ENCODE measurements at places on chromosomes 1 and 21.

DNA sequence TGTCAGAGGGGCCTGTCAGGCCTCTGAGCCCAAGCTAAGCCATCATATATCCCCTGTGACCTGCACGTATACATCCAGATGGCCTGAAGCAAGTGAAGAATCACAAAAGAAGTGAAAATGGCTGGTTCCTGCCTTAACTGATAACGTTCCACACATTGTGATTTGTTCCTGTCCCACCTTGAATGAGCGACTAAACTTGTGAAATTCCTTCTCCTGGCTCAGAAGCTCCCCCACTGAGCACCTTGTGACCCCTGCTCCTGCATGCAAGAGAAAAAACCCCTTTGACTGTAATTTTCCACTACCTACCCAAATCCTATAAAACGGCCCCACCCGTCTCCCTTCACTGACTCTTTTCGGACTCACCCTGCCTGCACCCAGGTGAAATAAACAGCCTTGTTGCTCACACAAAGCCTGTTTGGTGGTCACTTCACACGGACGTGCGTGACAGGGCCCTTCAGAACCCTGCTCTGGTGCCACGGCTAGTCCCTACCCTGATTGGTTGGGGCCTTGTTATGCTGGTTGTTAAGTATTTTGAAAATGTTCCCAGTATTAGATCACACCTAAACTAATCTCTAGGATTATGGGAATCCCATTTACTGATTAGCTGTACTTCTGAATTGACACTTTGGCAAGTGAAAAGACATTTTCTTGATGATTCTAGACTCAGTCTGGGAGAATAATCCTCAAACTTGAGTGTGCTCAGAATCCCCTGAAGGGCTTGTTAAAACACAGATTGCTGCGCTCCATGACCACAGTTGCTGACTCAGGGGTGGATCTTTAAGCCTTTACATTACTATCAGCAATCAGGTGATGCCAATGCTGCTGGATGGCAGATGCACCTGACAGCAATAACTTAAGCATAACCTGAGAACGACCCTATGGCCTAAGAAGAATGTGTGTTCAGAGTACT, 28.8 kb upstream of the SPATA6 start:
- DNase-seq: no peak

GRCh38 chr1:7117399-7118281, 332.4 kb downstream of the CAMTA1 start:
- peak; percentile 84 for DNase-seq

DNA sequence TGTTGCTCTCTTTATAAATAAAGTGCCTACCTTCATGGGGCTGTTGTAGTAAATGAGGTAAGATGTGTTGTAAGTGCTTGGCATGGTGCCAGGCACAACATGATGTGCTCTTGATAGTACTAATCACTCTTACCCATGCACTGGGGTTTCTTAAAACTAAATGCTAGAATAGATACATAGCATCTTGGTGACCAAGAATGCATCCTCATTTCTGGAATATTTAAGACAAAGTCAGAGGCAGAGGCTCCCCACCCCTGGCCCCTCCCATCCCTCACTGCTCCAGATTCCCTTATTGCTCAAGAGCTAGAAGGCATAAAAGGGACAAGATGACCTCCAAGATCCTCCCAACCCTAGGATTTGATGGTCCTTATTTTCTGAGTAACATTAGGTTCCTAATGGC, 61.3 kb downstream of the GLUL start:
- no peak for DNase-seq

- no peak for DNase-seq
Observed at GRCh38 chr1:81562934-81563333, 237.8 kb upstream of the ADGRL2 start.

- DNase-seq: peak; percentile 74
Observed at GRCh38 chr1:8822373-8823294, 5.2 kb upstream of the RERE start.

DNA sequence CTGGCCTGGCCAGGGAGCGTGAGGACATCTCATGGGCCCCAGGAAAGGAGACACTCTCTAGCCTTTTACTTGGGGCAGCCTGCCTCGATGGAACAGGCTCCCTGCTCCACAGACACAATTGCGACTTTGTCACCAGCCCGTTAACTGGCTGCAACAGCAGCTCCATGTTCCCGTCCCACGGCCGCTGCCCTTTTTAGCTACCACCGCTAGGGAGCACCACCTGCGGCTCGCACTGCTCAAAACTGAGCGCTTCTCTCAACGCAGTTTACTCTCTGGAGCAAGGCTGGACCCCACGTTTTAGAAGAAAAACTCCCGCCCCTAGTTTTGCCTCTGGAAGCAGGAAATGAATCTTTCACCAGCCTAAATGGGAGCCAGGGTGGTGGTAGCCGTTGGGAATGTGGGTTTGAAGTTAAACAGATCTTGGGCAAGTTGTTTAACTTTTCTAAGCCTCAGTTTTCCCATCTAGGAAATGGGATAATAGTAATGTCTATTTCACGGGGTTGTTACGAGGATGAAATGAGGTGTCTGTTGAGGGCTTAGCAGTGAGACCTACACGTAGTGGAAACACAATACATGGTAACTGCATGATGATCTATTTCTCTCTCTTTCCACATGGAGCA, 3.5 kb upstream of the LRRC38 start:
- DNase-seq: no peak

- no peak for DNase-seq
Observed at GRCh38 chr1:245988393-245989078, 518.5 kb downstream of the SMYD3 start.

DNA sequence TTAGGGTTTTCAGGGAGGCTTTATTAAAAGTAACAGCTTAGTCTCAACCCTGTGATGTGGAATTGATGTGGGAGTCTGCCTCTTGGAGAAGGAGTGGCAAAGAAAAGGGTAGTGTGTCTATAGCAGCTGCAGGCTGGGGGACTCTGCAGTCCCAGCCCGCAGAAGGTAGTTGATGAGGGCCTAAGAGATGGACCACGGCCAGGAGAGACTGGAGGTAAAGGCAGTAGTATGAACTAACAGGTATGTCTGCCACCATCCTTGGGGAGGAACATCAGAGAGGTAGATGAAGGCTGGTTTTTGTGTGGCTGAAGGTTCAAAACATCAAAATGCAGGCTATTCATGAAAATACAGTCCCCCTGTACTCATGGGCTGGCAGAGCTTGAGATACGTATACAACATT, 112.1 kb downstream of the KCTD3 start:
- no peak for DNase-seq

DNA sequence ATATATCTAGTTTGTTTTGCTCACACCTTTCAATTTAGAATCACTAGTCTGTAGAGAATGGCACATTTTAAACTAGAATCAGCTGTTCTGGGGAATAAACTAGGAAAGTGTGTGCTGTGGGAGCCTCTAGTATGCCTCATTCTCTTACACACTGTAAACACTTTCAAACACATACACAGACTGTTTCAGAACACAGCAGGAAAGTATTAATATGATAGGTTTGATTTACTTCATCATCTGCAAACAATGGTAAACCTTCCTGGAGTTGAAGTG, 67.1 kb upstream of the ABCG1 start:
- no peak for DNase-seq

GRCh38 chr1:198671136-198671535, 32.3 kb downstream of the PTPRC start:
- DNase-seq: no peak

GRCh38 chr21:44872649-44873355, 688 bp downstream of the PTTG1IP start:
- DNase-seq: no peak

DNA sequence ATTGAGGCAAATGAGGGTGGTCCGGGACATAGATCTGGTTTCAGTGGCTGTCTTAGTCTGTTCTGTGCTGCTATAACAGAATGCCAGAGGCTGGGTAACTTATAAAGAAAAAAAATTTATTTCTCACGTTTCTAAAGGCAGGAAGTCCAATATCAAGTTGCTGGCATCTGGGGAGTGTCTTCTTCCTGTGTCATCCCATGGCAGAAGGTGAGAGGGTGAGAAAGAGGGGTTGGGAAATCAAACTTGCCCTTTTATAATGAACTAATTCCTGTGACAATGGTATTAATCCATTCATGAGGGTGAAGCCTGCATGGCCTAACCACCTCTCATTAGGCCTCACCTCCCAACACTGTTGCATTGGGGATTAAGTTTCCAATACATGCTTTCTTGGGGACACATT, 3.7 kb upstream of the FGGY start:
- DNase-seq: no peak

GRCh38 chr1:103087256-103087655, 21.1 kb downstream of the COL11A1 start:
- no peak for DNase-seq

- peak; percentile 57 for DNase-seq
Observed at GRCh38 chr1:57796616-57797015, 372.8 kb upstream of the DAB1 start.

- no peak for DNase-seq
Observed at GRCh38 chr1:191984856-191985255, 173.4 kb upstream of the RGS18 start.

DNA sequence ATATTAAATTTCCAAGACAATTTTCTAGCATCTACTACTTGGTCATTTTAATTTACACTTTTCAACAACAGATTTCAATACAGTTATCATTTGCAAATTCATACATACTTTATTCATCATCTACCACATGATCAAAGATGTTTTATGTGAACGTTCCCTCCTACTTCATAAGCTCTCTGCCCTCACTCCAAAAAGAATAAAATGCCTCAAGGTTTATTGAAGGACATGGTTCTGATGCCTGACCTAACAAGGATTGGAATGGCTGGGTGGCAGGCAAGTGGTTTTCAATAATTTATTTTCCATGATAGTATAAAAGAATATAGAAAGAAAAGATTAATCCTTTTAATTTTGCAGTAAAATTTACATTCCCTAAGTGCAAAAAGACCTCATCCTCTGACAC, 5.4 kb downstream of the CDKN2C start:
- DNase-seq: no peak

DNA sequence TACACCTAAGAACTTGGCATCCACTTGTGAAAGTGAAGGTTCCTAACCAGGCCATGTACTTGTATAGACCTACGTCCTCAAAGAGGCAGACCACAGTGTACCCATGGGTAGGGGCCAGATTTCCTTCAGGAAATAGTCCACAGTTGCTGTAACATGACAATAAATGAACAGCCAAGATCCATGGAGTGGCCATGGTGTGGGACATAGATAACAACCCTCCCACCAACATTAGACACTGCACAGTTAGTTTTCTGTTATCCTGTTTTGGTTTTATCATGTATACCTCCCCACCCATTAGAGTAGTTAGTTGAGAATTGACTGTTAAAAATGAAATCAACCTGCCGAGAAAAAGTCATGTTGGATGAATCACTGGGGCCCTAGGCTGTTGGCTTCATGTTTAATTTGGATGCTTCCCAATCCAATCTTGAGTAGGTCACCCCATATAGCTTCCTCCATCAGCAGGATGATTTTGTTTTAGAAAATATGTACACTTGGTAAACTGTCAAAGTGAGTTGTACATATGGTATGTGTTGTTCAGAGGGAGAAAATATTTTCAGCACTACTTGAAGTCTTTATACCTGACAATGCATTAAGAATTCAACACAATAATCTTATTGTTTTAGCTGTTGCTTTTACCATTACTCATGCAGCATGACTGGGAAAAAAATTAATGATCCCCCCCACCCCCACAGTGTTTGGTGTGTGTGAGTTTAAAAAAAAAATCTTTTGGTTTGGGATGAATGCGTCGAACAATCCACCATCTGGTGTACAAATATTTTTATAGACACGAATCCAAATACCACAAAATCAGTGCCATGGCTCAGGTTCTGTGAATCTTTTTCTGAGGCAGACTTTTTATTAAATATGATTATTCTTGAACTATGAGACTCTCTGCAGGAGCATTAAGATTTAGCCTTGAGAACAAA, 88.3 kb upstream of the ARHGAP29 start:
- DNase-seq: peak; percentile 75

DNA sequence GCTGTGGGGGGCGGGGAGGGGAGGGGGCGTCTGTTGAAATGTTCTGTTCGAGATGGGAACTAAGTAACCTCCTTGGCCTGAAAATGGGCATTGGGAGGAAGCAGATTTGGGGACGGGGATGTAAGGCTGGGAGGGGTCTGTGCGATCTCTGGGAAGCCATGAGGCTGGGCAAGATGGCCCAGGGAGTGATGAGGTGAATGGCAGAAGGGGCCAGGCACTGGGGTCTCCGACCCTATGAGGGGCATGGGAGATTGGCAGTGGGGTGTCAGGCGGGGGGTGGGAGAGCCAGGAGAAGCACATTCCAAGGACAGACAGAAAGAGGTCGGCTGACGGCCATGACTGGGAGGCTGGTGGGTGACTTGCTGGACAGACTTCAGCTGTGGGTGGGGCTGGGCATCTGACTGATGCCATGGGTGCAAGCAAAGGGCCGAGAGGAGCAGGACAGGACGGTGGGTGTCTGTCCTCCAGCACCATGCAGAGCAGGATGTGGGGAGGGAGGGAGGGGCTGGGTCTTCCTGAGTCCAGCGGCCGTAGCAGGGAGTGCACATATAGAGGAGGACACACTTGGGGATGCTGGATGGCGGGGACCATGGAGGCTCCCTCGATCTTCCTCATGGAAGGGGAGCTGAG, 30.0 kb upstream of the COL18A1 start:
- DNase-seq: no peak

- DNase-seq: no peak
Observed at GRCh38 chr1:244954359-244954758, 90.0 kb upstream of the HNRNPU start.

- no peak for DNase-seq
Observed at GRCh38 chr1:90236493-90236892, 241.6 kb downstream of the ZNF326 start.

DNA sequence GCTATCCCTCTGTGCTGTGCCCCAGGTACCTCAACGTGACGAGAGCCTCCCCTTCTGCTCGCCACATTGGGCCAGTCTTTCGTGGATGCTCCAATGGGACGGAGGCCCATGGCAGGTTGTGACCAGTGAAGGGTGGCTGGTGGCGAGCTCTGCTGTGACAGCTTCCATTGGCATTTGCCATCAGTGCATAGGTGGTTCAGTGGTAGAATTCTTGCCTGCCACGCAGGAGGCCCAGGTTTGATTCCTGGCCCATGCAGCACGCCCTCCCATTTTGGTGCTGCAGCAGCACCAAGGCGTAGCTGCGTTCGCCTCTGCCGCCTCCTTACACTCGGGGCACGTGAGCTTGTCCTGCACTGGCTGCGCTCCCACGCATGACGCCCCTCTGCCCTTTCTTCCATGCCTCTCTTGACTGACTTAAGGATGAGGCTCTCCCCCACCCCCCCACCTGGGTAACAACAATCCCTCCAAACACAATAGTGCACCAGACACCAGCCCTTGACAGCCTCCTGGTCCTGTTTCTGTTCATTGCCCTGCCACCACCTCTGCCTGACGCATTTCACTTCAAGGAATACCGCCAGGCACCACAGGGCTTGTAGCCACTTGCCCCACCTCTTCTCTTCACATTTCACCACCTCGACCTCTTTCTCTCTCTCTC, 24.7 kb upstream of the FCGR2A start:
- DNase-seq: no peak

GRCh38 chr1:48744032-48744431, 32.7 kb downstream of the BEND5 start:
- no peak for DNase-seq
